NCI-H460 (cell line): ENCODE measurements at places on chromosomes 2 and 18. TPM values are rescaled to one million over a fixed set of nuclear protein-coding genes. Genes with fewer than 3 reads are reported as not detected.

DNA sequence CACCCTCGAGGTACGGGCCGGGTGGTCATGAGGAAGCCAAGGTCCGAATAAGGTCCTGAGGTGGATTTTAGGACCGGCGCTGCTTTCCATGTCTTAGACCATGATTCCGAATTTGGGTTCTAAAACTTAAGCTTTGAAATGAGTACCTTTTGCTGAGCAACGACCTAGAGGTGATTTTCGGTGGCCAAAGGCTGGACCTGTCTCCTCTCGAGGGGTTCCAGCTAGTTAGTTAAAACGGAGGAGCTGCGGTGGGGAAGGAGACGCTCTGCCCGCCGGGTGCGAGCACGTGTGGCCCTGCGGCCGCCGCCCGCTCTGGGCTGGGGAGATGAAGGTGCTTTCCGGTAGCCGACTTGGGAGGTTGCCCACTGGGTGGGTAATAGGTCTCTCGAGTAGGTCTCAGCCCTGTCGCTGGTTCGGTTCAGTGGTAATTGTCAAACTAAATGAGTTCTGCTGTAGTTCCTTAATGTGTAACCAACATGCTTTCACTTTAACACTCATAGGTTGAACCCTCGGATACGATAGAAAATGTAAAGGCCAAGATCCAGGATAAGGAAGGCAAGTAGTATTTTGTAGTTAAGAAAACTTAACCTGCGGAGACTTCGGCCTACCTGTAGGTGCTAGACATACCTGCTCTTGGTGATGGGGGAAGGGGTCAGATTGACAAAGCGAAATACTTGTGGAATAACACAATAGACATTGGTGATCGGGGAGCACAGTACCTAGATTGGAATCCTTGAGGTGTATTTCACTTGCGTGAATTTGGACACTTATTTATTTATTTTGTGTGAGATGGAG is 572 bp downstream of the RPS27A start:
- DNase-seq = no peak

DNA sequence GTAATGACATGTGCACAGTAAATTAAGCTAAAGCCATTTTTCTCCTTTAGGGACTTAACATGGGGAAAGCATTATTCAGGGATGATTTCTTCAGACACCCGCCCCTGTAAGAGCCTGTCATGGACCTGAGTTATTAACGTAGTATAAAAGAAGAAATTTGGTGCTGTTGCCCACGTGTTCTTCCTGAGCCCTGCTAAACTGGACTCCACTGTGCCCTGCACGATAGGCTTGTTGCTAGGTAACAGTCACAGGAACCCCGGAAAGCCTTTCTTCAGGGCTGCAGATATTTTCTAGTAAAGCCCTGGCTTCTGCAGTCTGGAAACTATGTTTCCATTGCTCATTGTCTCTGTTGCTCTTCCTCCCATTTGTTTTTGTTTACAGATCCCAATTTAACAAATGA is 157.9 kb downstream of the LRRC30 start:
- DNase-seq = no peak

The SULT1C2 gene
- not detected in 2 replicates for total RNA-seq

The UGT1A4 gene
- total RNA-seq = 0.20 TPM in 1 of 2 replicates, not detected in the other

GRCh38 chr2:40372283-40372985 is 79.5 kb downstream of the SLC8A1 start:
- no peak for DNase-seq

The ZNF519 gene
- 5.5 and 6.7 TPM in 2 replicates for total RNA-seq

The SLC8A1 gene
- 4.5 and 5.4 TPM in 2 replicates for total RNA-seq

The STK39 gene
- 17.3 and 18.3 TPM in 2 replicates for total RNA-seq

DNA sequence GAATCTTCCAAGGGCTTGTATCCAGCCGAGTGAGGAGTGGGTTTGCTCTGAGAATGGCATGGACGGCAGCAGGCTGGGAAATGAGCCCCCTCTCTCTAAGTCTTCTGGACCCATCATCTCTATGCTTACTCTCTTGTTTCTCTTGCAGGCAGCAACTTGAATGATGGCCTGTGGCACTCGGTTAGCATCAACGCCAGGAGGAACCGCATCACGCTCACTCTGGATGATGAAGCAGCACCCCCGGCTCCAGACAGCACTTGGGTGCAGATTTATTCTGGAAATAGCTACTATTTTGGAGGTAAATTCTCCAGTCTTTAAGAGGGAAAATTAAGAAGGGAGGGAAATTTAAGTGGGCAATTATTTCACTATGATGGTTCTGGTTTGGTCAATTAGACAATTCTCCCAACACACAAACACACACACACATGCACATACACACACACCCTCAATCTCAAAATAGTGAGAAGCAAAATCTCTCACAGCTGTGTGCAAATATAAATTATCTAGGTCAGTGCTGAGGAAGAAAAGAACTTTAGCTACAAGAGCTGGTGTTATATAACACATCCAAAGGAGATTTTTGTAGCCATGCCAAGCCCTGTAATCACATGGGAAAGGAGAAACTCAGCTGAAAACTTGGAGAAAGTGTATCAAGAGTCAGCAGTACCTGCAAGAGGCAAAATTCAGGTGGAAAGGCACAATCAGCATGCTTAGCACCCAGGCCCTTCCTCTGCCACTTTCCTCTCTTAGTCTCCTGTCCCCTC is 499.2 kb downstream of the CNTNAP5 start:
- no peak for DNase-seq

The OXER1 gene
- not detected in 2 replicates for total RNA-seq

- DNase-seq = no peak
Observed at GRCh38 chr2:181910028-181910831, 18.7 kb downstream of the ITPRID2 start.

DNA sequence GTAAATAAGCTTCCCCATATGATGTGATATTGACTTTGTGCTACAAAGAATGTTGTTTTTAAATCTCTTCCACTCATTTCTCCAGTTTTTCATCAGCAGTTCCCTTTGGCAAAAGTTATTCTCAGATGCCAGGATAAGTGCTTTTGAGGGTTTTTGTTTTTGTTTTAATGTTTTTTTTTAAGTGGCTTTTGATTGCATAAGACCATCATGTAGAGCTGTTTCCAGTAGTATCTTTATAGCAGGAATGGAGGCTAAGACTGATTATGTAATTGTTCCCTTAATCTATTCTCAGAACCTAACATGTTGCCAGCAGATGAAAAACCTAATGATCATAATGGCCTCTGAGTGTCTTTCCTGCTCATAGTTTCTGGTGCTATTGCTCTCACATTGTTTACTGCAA is 77.9 kb downstream of the CABLES1 start:
- no peak for DNase-seq

DNA sequence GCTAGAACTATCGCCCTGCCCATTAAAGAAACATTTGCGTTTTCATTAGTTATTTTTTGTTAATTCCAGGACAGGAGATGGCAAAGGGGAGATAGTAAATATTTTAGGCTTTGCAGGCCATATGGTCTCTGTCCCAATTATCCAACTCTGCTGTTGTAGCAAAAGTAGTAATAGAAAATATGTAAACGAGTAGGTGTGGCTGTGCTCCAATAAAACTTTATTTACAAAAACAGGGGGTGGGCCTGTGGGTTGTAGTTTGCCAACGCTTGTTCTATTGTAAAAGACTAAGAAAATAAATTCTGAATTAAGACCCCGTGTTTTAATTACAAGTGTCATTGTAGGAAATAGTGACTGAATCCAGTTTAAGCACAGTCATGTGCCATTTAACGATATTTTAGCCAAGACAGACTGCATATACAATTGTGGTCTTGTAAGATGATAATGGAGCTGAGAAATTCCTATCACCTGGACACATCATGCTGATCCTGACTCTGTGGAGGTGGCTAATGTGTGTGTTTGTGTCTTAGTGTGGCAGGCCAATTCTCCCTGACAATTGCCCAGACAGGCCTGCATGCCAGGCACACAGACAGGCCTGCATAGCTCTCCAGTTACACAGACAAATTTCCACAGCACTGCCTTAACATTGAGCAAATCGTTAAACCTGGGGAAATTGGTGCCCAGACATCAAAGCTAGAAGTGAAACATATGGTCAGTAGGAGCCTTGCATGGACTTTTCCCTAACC is 76.4 kb downstream of the SKA1 start:
- no peak for DNase-seq

- no peak for DNase-seq
Observed at GRCh38 chr18:11005528-11005927, 143.8 kb downstream of the PIEZO2 start.

GRCh38 chr2:231399853-231400680 is 4.6 kb downstream of the B3GNT7 start:
- no peak for DNase-seq

GRCh38 chr2:231228223-231228622 is 29.8 kb downstream of the ARMC9 start:
- no peak for DNase-seq

- no peak for DNase-seq
Observed at GRCh38 chr2:21966139-21966538, 842.4 kb downstream of the TDRD15 start.

- no peak for DNase-seq
Observed at GRCh38 chr2:4002841-4003403, 299.5 kb downstream of the DCDC2C start.

DNA sequence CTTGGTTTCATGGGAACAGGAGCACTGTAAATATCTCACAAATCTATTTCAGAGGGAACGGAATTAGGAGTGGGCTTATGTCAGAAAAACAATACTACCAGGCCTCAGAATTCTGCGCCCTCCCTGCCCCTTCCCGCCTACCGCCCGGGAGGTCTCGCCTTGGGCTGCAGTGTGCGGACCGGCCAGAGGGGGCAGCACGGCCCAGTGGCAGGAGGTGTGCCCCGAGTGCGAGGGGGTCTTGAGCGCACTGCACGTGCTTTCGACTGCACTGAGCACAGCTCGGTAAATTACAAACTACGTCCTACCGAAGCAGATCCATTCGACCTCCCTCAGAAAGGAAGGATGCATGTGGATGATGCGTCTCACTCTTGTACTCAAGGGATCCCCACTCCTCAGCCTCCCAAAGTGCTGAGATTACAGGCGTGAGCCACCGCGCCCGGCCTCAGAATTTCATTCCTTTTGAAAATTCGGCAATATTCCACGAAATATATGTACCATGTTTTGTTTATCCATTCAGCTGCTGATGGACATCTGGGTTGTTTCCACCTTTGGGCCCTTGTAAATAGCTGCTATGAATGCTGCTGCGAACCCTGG is 297.0 kb downstream of the BCL2 start:
- no peak for DNase-seq

- no peak for DNase-seq
Observed at GRCh38 chr2:200757399-200757798, 54.3 kb upstream of the BZW1 start.

The TUBA4B gene
- not detected in 2 replicates for total RNA-seq

GRCh38 chr2:176931588-176932563 is 280.7 kb upstream of the HNRNPA3 start:
- peak; percentile 9 for DNase-seq

The MTCL1 gene
- 27.0 TPM in 2 replicates for total RNA-seq

The LYG1 gene
- total RNA-seq = 0.43 and 0.69 TPM in 2 replicates

GRCh38 chr2:18426174-18426573 is 134.3 kb downstream of the RDH14 start:
- no peak for DNase-seq

The NIFK gene
- total RNA-seq = 164 and 173 TPM in 2 replicates

DNA sequence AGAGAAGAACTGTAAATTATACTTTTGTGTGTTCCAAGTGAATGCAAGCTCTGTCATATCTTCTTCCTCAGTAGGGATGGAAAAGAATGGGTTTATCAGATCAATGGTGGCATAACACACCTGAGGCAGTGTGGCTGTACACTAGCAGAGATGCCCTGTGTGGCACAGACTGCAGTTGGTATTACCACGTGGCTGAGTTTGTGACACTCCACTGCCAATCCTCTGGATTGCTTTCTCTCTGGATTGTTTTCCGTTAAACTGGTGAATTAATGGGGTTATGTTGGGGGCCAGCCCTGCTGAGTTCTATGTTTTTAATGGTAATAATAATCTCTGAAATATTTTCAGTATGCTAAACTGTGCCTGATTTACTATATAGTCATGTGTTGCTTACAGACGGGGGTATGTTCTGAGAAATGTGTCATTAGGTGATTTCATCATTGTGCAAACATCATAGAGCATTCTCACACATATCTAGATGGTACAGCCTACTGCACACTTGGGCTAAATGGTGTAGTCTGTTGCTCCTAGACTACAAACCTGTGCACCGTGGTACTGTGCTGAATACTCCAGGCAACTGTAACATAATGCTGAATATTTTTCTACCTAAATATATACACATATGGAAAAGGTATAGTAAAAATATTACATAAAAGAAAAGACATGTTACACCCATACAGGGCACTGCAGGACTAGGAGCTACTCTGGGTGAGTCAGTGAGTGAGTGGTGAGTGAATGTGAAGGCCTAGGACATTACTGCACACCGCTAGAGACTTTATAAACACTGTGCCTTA is 84.7 kb upstream of the ST6GAL2 start:
- no peak for DNase-seq

DNA sequence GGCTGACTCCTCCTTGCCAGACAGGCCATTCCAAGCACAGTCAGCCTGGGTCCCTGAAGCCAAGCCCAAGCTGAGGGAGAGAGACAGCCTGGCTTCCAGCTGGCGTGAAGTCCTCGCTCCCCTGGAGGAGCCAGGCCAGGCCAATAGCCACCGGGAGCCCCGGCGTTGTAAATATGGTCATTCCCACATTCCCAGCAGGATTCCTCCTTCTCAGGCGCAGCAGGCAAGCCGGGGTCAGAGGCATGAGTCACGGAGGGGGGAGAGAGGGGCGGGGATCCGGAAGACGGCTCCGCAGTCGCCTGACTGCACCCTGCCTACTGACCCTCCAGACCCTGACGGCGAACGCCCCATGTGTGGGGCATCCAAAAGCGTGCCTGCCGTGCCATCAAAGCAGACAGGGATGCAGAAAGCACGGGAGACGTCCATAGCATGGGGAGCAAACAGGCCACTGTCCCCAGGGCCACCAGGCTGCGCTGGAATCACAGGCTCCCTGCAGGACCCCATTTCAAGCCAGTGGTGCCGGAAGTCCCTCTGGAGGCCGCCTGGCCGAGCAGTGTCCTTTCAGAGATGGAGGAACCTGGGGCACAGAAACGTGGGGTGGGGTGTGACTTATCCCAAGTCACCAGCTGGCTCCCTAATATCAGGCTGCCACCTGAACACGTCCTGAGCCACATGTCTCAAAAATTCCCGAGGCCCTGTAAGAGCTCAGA is 48.2 kb downstream of the TWIST2 start:
- peak; percentile 30 for DNase-seq

GRCh38 chr18:50839996-50840395 is 20.2 kb upstream of the MRO start:
- no peak for DNase-seq

DNA sequence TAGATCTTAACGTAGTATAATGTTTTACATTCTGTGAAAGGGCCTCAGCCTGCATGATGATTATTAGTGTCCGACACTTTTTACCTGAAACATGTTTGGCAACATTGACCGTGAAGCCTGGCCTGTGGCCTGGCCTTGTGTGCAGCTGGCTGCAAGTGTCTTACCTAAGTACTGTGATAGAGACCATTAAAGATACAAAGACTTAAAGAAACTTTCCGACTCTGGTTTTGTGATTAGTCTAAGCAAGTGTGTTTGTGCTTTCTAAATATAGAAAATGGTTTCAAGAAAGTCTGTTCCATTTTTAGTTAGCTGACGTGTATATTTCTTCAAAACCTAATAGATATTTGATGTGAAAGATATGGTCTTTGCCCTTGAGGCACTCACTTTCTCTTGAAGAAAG is 601.8 kb downstream of the LRP1B start:
- DNase-seq = no peak

The TAF4B gene
- 12.3 and 12.4 TPM in 2 replicates for total RNA-seq

- DNase-seq = no peak
Observed at GRCh38 chr2:152089238-152089637, 9.6 kb downstream of the CACNB4 start.
